ENCODE measurements at places on chromosomes 5 and 9. TPM values are rescaled to one million over a fixed set of nuclear protein-coding genes. Genes with fewer than 3 reads are reported as not detected.
A peak's percentile ranks its signal among the peaks of the same experiment; 100 is the strongest.

LRRC26 gene
- not detected for polyA plus RNA-seq

TNFSF8 gene
- not detected for polyA plus RNA-seq

SH3GL2 gene
- polyA plus RNA-seq: 0.05 TPM

TNC gene
- 265 TPM for polyA plus RNA-seq

ADAMTSL1 gene
- polyA plus RNA-seq: 22.6 TPM

DRD1 gene
- polyA plus RNA-seq: 0.11 TPM

TRUB2 gene
- polyA plus RNA-seq: 20.7 TPM

SLC30A5 gene
- polyA plus RNA-seq: 38.4 TPM

CKMT2 gene
- 0.11 TPM for polyA plus RNA-seq

KIF4B gene
- not detected for polyA plus RNA-seq

DNA sequence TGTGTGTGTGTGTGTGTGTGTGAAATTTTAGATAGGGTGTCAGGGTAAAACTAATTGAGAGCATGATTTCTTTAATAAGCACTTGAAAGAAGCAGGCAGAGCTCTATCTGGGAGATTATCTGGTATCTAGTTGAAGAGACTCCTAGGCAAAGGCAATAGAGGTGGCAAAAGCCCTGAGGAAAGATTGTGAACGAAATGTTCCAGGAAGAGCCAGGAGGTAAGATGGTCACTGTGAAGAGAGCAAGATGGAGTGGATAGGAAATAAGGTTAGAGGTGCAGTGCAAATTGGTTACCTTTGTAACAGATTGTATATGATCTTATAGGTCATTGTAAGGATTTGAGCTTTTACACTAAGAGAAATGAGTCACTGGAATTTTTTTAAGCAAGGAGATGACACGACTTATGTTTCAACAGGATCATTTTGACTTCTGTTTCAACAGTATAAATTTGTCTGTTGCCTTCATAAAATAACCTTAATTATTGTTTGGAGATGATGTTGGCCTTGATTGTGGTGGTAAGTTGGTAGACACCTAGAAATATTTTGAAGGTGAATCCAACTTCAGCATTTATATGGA is 239.6 kb downstream of the PARP8 start:
- no peak for DNase-seq

DNA sequence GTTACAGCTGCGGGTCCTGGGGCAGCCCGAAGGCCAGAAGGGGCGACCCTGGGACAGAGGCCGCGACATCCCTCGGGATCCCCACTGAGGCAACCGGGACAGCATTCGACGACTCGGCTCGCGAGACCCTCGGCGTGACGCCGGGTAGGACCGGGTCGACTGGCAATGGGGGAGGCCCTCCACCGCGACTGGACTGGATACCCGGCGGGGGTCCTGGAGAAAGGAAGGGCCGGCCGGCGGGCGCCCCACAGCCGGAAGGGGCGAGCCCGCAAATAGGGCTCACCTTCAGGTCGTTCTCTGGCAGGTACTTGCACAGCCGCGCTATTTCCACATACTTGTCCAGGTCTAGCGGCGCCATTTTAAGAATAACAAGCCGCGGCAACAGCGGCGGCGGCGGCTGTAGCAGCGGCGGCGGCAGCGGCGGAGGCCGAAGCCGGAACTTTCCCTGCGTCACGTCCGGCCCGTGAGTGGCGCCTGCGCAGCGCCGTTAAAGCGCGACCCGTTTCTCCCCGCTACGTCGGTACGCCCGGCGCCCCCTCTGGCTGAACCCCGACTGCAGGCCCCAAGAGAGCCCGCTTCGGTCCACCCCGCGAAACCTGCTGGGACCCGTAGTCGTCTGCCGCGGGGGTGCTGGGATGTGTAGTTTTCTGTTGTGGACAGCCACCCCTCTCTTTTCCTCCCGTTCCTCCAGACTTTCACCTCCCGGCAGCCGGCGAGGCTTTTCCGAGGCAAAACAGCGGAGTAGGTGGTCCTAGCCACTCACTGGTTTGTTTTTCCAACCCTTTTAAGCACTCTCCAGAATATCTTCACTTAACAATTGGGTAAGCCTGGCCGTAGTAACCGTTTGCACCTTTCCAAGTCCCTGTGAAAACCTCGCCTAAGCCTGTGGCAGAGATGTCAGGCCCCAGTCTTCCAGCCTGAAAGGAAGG is at the start of gene PPP6C:
Gene PPP6C (minus strand): TSS at position 443 of the 929 bp plus-strand sequence. CDS start 85 bp downstream, at position 358.
- peak; percentile 93 for DNase-seq

DNA sequence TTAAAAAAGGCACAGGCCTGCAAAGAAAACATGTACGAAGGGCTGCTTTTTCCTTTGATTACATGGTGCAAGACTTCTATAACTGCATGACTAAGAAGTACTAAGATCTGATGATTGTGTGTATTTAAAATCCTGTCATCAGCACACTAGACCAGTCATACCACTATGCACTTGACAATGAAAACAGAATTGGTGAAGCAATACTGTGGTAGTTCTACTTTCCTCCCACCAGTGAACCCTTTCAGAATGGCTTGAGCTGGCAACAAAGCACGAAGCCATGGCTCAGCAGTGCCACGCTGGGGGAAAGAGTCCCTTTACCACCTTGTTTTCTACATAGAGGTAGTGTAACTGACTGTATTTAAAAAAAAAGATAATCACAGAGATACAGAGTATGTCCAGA is 49.0 kb upstream of the POU5F2 start:
- no peak for DNase-seq

- no peak for DNase-seq
These were observed 98.7 kb downstream of the CDK5RAP2 start for GRCh38 chr9:120481248-120481647.

DNA sequence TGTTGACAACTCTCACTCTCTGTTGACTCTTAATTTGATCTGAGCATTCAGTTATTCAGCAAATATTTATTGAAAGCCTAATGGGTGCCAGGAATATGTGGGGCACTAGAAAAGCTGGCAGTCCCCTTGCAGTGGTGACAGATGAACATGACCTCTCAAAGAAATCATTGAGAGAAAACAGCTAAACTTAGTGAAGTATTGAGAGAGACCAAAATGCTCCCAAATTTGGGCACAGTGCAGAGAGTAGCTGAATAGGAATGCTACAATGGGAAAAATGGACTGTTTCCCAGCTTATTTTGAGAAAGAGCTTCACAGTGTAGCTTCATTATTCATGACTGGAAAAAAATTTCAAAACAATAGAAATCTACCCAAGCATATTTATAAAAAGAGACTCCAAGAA is 257.9 kb downstream of the SGCD start:
- no peak for DNase-seq

GRCh38 chr9:14693251-14693861 is at the start of gene ZDHHC21:
Gene ZDHHC21 (minus strand): TSS chr9:14693432. CDS start chr9:14674340, 19,092 bp downstream.
- no peak for DNase-seq

- DNase-seq: no peak
These were observed 269.4 kb upstream of the PTGER4 start for GRCh38 chr5:40410231-40410861.

GRCh38 chr9:105248691-105249090 is 4.2 kb downstream of the SLC44A1 start:
- DNase-seq: no peak

- no peak for DNase-seq
These were observed 2.8 kb upstream of the FAM193B start for GRCh38 chr5:177557041-177557647.

- DNase-seq: no peak
These were observed 18.9 kb upstream of the TMEM250 start for GRCh38 chr9:136137321-136138265.

GRCh38 chr9:22425551-22425950 is 21.1 kb upstream of the DMRTA1 start:
- DNase-seq: no peak

- no peak for DNase-seq
These were observed 4.6 kb downstream of the HOMER1 start for GRCh38 chr5:79509244-79509885.

DNA sequence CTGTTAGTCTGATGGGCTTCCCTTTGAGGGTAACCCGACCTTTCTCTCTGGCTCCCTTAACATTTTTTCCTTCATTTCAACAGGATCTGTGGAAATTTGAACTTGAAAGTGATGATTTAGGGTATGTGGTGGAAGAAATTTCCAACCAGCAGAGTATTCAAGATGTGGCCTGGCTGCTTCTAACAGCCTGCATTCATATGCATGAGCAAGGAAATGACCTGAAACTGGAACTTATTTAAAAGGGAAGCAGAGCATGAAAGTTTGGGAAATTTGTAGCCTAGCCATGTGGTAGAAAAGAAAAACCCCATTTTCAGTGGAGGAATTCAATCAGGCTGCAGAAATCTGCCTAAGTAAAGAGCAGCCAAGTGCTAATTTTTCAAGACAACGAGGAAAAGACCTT is 41.7 kb downstream of the UNC13B start:
- DNase-seq: no peak

- DNase-seq: no peak
These were observed 10.1 kb downstream of the LMX1B start for GRCh38 chr9:126623667-126624478.

- no peak for DNase-seq
These were observed 51.9 kb upstream of the NEK6 start for GRCh38 chr9:124205686-124206352.

- DNase-seq: no peak
These were observed 252.3 kb downstream of the IZUMO3 start for GRCh38 chr9:24293386-24293785.

- DNase-seq: no peak
These were observed 4.4 kb upstream of the DCAF10 start for GRCh38 chr9:37796232-37796631.

DNA sequence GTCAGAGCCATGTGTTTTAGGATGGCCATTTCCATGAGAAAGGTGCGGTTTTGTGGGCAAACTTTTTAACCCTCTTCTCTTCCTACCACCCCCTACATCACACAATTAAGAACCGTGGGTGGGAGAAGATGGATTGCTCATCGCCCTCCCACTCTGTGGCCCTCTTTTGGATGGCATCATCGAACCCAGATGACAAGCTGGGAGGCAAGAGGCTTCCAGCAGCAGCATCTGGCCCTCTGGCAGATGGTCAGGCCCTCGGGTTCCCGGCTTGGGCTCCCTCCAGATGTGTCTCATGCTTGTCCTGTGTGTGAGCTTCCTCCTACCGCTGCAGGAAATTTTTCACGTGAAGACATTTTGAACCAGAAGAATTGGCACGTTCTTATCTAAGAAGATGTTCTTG is 199.9 kb downstream of the EBF1 start:
- DNase-seq: no peak

GRCh38 chr5:35777358-35778087 is 79.2 kb upstream of the IL7R start:
- DNase-seq: peak; percentile 48

GRCh38 chr9:71524996-71525580 is 243.2 kb downstream of the CEMIP2 start:
- no peak for DNase-seq

DNA sequence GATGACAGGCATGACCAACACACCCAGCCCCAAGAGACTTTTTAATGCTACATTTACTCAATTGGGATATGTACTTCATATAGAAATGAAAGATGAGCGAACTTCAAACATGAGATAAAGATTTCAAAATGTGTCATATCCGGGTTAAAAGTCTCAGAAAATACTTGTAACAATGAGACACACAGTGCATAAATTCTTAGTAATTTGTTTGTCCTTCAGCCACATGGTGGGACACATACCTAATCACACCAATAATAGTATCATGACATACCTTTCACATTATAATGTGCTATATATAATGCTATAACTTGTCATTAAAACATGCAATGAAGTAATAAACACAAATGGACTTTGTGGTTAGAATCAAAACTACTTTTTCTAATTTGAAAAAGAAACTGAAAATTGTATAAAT is 204.7 kb upstream of the RFX3 start:
- DNase-seq: no peak

DNA sequence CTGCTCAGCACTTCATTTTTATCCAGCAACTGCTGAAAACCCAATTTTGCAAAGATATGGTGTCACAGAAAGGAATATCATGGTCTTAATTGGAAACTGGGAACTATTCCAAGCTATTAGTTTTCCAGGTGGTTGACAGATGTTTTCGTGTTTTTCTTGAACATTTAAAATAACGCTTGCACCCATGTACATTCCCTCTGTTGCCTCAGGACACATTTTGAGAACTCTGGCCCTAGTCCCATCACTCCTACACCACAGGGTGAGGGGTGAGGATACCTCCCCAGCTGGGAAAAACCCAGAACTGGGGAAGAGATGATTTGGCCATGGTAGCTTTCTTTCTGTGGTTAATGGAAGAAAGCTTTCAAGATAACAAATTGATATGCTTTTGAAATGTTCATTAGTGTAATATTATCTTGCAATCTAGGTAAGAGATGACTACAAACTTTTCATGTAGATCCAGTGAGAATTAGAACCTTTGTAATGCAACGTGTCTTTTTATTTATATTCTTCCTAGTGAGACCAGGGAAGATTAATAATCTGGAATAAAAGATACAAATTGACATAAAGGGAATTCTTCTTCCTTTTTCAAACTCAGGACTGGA is 627.0 kb downstream of the RAB3C start:
- DNase-seq: no peak

DNA sequence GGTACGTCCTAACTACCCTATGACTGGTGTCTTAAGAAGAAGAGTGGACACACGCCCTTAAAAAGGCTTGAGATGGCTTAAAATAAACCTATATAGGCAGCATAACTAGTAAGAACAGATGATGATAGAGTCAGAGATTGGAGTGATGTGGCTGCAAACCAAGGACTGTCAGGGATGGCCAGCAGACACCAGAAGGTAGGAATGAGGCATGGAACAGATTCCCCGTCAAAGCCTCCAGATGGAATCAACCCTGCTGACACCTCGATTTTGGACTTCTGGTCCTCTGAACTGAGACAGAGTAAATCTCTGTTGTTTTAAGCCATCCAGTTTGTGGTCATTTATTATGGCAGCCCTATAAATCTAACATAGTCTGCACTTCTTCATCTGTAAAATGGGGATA is 7.4 kb downstream of the TMOD1 start:
- DNase-seq: no peak

DNA sequence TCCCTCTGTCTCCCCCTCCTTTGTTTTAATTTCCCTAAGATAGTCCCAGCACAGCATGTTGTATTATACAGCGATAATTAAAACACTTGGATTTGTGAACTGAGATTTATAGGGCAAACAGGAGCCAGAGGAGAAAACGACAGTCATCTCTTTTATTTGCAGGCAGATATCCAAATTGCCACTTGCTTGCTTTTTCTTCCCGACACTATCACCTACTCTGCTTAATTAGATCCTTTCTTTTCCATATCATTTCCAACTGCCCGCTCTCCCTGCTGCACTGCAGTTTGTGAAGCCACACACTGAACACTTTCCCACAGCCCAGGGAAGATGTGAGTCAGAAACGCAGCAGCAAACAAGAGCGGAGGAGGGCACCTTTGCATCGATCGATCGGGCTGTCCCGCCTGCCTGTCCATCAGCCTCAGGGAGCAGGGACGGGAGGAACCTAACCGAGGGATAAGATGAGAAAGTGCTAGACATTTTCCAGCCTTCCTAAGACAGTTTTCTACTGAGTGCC is 35.8 kb upstream of the SPRY4 start:
- DNase-seq: no peak

- no peak for DNase-seq
These were observed 172.1 kb downstream of the SNX18 start for GRCh38 chr5:54689411-54690251.

- no peak for DNase-seq
These were observed 151.8 kb upstream of the TLX3 start for GRCh38 chr5:171157276-171157675.
